ENCODE measurements at places on chromosomes 13 and 19.

- DNase-seq = no peak
Measured at GRCh38 chr13:34591129-34591528, 350.9 kb upstream of the NBEA start.

GRCh38 chr13:31350560-31350959, 150.8 kb downstream of the B3GLCT start:
- no peak for DNase-seq

- DNase-seq = no peak
Measured at GRCh38 chr19:30783936-30784335, 411.8 kb downstream of the ZNF536 start.

DNA sequence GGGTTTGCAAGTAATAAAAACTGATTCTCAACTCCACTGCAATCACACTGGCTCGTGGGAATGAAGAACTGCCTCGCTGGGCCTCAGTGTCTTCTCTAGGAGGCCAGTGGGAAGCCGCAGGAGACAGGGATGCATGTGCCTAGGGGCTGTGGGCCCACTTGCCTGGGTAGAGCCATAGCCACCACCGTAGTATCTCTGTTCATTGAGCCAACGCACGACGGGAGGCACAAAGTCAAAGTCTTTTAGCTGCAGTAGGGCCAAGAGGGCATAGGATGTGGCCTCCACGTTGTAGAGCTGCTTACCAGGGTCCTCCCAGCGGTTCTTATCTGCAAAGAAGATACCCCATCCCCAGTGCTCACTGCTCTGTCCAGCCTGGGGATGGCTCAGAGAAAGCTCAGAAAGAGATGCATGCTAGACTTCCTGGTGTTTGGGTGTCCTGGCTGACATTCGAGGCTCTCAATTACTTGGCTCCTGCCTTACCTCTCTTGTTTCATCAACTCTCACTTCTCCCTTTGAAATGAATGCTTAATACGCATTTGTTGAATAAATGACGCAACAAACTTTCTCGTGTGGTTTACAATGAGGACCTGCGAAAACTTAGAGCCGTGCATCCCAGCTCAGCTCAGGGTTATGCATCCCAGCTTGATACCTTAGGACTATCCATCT, 16.1 kb upstream of the TNFSF14 start:
- DNase-seq = no peak

- DNase-seq = no peak
Measured at GRCh38 chr13:64849196-64849595, 2380.9 kb downstream of the PCDH9 start.

GRCh38 chr13:43006893-43007631, 15.0 kb upstream of the EPSTI1 start:
- DNase-seq = no peak

DNA sequence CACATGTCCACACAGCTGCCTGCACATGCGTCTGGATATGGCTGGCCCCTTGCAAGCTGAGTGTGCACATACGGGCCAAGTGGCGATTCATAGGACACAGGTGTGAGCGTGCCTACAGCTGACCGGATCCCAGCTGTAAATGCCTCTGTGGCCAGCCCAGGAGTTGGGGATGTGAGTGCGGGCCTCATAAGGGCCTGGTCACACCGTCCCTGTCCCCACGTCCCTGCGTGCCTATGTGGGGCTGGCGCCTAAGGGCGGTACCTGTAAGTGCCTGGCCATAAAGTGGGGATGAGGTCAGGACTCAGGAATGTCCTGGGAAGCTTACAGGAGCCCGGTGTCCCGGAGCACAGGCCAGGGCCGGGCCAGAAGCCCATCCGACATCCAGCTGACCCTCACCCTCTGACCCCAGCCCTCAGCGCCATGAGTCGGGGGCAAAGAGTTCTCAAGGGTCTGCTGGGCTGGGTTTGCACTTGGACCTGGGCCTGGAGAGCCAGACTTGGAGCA, 1.3 kb upstream of the ARHGAP45 start:
- no peak for DNase-seq

GRCh38 chr13:99207511-99207910, 6.9 kb downstream of the UBAC2 start:
- DNase-seq = no peak

DNA sequence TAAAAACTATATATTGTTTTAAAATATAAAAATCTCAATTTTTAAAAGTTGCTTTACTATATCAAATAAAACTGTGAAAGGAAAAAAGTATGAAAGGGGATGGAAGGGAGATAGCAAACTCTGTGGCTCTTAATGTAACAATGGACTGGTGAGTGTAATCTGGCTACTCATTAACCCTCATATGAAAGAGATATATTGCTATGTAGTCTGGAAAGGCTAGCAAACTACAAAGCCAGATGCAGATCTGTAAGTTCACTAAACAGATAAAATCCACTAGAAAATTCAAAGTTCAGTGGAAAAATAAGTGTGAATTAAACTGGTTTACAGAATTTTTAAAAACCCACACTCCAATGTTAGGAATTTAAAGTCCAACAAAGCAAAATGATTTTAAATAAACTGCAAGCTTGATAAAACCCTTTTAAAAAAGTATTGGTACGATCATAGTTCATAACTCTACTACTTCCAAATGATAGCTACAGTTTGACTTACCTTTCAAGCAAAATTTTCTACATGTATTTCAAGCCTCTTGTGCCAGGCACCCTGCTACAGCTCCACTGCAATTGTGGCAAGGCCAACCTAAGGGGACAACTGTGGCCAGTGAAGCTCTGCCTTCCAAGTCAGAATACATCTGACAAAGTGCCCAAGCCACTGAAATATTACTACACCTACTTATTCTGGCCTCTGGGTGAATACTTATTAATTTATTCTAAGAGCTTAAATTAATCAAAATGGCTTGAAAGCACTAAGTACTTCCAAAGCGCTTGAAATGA, 647 bp upstream of the ELF1 start:
- DNase-seq = no peak

GRCh38 chr13:66556306-66556705, 673.8 kb downstream of the PCDH9 start:
- DNase-seq = no peak

- DNase-seq = no peak
Measured at GRCh38 chr13:30023196-30023895, 172.9 kb upstream of the UBL3 start.

DNA sequence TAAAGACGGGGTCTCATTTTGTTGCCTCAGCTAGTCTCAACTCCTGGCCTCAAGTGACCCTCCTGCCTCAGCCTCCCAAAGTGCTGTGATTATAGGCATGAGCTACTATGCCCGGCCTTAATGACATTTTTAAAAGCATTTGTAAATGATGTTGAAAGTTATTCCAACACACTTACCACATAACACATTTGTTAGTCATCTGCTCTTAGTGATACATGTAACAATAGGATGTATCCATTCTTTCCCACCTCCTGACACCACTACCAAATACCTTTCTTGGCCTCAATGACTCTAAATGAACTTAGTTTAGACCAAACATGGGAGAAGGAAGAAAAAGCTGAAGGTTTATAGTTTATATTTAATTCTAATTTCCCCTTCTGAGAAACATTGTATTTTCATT, 59.8 kb upstream of the MEDAG start:
- DNase-seq = no peak

DNA sequence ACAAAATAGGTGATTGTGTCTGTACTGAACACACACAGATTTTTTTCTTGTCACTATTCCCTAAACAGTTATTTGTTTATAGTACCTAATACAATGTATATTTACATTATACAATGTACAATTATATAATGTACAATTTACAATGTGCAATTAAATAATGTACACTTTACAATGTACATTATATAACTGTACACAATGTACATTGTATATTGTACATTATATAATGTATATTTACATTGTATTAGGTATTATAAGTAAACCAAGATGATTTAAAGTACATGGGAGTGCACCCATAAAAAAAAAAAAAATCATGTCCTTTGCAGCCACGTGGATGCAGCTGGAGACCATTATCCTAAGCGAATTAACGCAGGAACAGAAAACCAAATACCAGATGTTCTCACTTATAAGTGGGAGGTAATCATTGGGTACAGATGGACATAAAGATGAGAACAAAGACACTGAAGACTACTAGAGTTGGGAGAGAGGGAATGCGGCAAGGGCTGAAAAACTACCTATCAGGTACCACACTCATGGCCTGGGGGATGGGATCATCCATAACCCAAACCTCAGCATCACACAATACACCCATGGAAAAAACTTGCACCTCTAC, 68.1 kb downstream of the ABCC4 start:
- DNase-seq = no peak
